ENCODE measurements at places on chromosomes 13 and 19.

GRCh38 chr13:110224519-110224918 is 82.4 kb downstream of the COL4A1 start:
- DNase-seq, result no peak

- DNase-seq, result no peak
Measured at GRCh38 chr13:97978651-97979050, 25.2 kb downstream of the IPO5 start.

GRCh38 chr19:53545271-53546065 is 7.5 kb downstream of the ZNF331 start:
- no peak for DNase-seq

GRCh38 chr19:18446811-18447359 is 9.0 kb upstream of the ISYNA1 start:
- no peak for DNase-seq

DNA sequence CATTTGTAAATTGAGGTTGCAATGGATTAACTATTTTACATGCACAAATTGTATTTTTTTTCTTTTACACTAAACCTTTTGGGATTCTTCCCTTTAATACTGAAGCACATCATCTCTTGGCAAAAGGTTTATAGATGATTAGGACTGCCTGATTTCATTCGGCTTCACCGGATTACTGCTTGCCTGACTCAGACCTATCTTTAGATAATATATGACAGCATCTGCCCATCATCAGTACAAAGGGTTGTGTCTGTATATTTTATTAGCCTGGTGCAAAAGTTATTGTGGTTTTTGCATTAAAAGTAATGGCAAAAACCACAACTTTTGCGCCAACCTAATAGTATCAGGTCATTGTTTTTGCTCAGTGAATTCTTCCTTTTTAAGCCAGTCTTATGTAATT is 316.2 kb upstream of the HTR2A start:
- no peak for DNase-seq

DNA sequence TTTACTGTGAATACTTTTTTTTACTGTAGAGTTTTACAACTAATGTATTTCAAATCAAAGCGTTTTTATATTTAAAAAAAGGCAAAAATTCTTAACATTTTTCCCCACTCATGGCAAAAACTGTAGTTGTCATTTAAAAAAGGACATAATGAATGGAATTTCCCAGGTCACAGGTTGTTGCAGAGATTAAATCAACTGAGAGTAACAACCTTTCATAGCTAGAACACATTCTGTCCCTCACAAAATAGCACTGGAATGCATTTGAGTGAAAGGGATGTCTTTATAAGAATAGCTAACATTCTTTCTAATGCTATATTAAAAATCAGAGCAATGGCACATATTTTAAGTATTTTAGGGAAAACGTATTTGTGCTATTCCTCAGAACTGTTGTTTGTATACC is 1393.3 kb upstream of the ATXN8OS start:
- DNase-seq, result no peak

DNA sequence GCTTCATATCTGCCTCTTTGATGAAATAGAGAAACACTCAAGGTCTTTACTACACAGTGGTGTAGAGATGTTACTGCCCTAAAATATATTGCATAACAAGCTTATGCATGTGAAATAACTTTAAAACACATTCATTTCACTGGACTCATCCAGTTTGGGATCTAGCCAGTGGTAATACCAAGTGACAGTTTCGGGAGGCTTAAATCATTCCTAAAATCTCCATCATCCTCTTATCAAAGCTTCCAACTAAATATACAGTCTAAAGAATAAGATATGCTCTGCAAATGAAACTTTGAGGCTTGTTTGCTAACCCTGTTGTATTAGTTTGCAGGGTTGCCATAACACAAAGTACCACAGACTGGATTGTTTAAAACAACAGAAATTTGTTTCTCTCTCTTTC is 52.8 kb downstream of the THSD1 start:
- no peak for DNase-seq

- no peak for DNase-seq
Measured at GRCh38 chr13:73970421-73971055, 163.7 kb downstream of the KLF12 start.

- no peak for DNase-seq
Measured at GRCh38 chr19:55368701-55369563, 1.3 kb downstream of the IL11 start.

- no peak for DNase-seq
Measured at GRCh38 chr19:8302357-8302691, 5.8 kb downstream of the CD320 start.

DNA sequence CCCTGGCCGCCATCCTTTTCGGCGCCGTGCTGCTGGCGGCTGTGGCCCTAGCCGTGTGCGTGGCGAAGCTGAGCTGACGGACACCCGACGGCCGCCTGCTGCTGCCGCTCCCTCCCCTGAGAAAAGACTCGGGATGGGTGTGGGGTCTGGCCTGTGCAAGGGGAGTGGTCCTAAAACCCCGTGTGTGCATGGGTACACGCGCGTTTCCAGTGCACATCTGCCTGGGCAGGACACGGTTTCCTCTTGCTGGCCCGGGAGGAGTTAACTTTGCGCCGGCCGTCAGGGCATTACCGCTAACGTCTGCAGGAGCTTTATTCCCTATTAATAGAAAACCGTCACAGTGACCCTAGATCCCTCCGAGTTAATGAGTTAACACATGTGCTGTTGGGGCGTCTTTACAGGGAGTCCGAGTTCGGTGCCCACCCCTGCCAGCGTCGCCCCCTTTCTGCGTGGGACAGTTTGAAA is 1.3 kb downstream of the RGS9BP start:
- DNase-seq, result no peak

DNA sequence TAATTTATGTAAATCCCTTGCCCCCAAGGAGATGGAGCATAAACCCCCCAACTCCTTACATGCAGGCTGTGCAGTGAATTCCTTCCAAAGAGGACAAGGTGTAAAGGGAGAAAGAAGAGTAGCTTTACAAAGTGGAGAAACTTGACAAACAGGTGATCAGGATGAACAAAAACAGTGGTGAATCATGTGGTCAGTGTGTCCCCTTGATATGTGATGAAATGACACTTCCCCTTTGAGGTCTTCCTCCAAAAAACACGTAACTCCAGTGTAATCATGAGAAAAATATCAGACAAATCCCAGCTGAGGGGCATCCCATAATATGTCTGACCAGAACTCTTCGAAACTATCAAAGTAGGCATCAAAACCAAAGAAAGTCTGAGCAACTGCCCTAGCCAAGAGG is 29.5 kb upstream of the AKT2 start:
- DNase-seq, result no peak

GRCh38 chr13:47420568-47420967 is 523.7 kb upstream of the HTR2A start:
- DNase-seq, result no peak

GRCh38 chr19:38191747-38192146 is 32.3 kb downstream of the DPF1 start:
- no peak for DNase-seq

- DNase-seq, result no peak
Measured at GRCh38 chr13:43031881-43032280, 8.5 kb downstream of the DNAJC15 start.

GRCh38 chr19:7961920-7962626 is 18.6 kb upstream of the TIMM44 start:
- DNase-seq, result no peak

GRCh38 chr13:83168590-83168989 is 713.7 kb downstream of the SLITRK1 start:
- no peak for DNase-seq

GRCh38 chr13:108594153-108594552 is 35.3 kb upstream of the MYO16 start:
- DNase-seq, result no peak

DNA sequence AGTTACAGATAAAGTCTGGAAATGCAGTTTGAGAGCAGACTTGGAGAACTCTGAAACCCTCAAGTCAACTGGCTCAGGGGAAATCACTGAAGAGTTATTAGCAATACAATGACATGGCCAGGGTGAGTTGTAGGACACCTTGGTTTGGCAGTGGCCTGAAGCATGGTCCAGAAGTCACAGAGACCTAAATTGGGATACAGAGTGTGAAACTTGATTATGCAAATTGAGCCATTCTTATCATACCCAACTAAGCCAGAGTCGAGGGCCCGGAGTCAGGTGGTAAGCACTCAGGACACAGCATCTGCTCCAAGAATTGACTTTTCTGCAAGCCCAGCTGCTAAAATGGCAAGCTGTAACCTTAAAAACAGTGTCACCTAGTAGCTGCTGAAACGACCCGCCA is 224.5 kb downstream of the DCLK1 start:
- DNase-seq, result no peak

GRCh38 chr13:44697058-44697457 is 120.9 kb upstream of the TSC22D1 start:
- DNase-seq, result no peak

GRCh38 chr13:113050734-113051431 is 54.7 kb upstream of the F7 start:
- no peak for DNase-seq

GRCh38 chr13:29421118-29421517 is 174.4 kb downstream of the SLC7A1 start:
- peak; percentile 55 for DNase-seq

- no peak for DNase-seq
Measured at GRCh38 chr13:108409730-108410129, 140.2 kb downstream of the TNFSF13B start.

GRCh38 chr13:100361504-100361903 is 227.1 kb downstream of the GGACT start:
- no peak for DNase-seq

- no peak for DNase-seq
Measured at GRCh38 chr13:50934735-50935435, 25.3 kb downstream of the RNASEH2B start.

DNA sequence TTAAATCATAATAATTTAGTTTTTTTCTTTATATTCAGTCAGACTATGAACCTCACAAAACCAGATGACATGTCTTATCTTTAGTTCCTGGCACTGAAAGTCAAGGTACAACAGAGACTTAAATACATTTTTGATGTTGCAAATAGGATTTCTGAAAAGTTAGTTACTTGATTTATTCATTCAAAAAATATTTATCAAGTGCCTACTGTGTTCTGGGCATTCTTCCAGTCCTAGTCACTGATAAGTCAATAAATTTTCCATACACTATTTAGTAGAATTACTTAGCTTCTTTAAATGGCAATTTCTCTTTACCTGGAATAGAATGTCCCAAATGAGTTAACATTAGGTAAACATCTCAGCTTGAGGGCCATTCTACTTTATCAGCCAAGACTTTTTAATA is 938.3 kb upstream of the PCDH9 start:
- DNase-seq, result no peak

GRCh38 chr13:40974460-40975407 is 44.4 kb downstream of the ELF1 start:
- no peak for DNase-seq

DNA sequence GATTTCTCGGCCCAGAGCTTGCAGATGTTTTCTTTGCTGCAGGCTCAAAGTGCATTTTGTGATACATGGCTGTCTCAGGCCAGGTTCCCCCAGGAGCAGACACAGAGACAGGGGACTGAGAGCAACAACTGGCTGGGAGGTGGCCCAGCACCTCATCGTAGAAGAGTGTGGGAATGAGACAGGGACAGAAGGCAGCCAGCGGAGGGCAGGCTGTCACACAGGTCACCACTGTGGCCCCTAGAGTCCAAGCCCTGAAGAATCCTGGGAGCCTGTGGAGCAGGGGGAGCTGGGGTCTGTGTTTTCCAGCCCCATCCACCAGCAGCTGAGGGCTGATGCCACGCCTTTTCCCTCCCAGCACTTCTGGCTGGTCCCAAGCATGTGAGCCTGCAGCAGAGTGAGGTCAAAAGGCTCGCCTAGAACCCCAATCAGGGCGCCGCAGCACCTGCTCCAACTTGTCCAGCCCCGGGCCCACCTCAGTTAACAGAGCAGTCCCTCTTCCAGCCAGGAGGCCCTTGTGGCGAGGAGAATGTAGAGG is 723.8 kb downstream of the UQCRFS1 start:
- DNase-seq, result no peak

DNA sequence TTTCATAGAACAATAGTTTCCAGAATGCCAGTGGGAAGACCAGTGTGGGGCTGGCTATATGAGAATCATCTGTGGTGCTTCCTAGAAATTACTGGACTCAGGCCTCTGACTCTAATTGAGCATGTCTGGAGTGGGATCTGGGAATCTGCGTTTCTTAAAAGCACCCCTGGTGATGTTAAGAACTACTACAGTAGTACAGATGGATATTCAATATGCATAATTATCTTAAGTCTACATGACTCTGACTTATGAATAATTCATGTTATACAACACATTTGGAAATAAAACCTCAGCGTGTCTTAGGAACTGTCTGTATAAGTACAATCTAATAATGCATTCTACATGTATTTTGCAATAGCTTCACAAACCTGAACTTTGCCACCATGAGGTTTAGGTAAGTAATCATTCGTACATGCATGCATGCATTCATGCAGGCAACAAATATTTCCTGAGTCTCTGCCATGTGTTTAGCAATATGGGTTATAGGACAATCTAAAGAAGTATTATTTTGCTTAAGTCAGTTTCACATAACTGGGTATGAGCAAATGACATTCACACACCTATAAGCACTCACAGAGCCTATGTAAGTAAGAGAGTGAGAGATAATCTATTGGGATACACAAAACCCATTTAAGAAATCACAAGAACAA is 62.0 kb downstream of the EPSTI1 start:
- no peak for DNase-seq

GRCh38 chr19:38369584-38369983 is 4.8 kb upstream of the PSMD8 start:
- no peak for DNase-seq

GRCh38 chr13:41188584-41188983 is 5.8 kb downstream of the KBTBD7 start:
- no peak for DNase-seq

DNA sequence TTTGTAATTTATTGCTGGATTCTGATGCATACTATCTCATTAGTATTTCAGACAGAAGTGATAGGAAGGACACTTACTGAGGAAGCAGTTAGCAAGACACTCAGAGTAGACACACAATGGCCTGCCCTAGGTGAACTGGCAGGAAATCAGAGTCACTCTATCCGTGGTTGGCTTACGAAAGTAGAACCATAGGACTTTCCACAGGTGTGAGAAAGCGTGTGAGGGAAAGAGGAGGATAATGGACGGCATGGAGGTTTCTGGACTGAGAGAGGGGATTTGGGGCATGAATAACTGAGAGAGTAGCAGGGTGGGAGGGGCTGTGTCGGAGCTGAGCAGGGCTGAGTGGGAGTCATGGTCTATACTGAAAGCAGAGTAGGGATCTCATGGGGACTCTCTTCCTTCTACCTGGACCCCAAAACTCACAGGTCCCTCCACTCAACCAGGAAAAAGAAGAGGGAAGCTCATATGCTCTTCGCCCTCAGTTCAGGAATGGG is 18.7 kb upstream of the EID2 start:
- no peak for DNase-seq

GRCh38 chr13:40401911-40402776 is 264.3 kb downstream of the FOXO1 start:
- peak; percentile 83 for DNase-seq

- DNase-seq, result no peak
Measured at GRCh38 chr13:113616991-113617749, 32.6 kb downstream of the TFDP1 start.

GRCh38 chr13:48121733-48122132 is 26.8 kb upstream of the MED4 start:
- no peak for DNase-seq
